ENCODE measurements at places on chromosomes 2 and 18.
A peak's percentile ranks its signal among the peaks of the same experiment; 100 is the strongest.

GRCh38 chr18:33576999-33577646 is 896 bp upstream of the ASXL3 start:
- H3K36me3 ChIP-seq = no peaks in the 10 kb centered on the region
- no peaks in the 10 kb centered on the region for H3K27me3 ChIP-seq
- H3K27ac ChIP-seq = peak overlapping the region; percentile 93
- H3K4me3 ChIP-seq = peak overlapping the region; percentile 84
- peaks cover 6% of the 10 kb centered on the region for H3K4me1 ChIP-seq
- DNase-seq = no peak

DNA sequence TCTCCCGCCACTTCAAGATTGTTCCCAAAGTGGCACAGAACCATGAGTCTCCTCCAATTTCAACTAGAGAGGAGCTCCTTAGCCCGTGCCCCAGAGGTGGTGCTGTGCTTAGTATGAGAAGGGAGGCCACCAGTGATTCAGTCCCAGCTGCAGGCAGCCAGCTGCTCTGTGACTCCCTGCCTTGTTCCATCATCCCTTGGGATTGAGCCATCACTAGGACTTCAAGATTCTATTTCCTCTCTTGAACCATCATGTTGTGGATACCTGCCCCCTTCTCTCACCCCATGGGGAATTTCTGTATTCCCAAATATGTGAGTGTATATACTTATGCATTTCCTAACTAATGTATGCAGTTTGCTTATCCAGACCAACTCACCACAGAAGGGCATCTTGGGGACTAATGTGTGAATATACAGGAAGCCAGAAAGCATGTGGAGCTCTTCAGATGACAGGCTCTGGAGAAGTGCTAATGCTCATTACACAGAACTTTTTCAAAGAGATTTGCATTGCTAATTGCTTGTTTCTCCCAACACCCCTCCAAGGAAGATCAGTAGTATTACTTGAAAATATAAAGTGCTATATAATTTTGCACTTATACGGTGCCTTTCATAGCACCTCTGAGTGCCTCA is 111.0 kb upstream of the MAP3K20 start:
- H3K36me3 ChIP-seq = no peaks in the 10 kb centered on the region
- peaks cover 29% of the 10 kb centered on the region for H3K4me1 ChIP-seq

- H3K4me3 ChIP-seq = no peak overlapping the region
- H3K36me3 ChIP-seq = no peaks in the 10 kb centered on the region
- H3K4me1 ChIP-seq = no peaks in the 10 kb centered on the region
- no peak overlapping the region for H3K27ac ChIP-seq
Observed at GRCh38 chr18:31429623-31430022, 17.9 kb upstream of the DSG3 start.

- H3K4me3 ChIP-seq = peak overlapping the region; percentile 16
- H3K4me1 ChIP-seq = peaks cover 5% of the 10 kb centered on the region
- DNase-seq = no peak
- H3K27ac ChIP-seq = no peak overlapping the region
- no peaks in the 10 kb centered on the region for H3K36me3 ChIP-seq
Observed at GRCh38 chr2:85066874-85067351, 66.3 kb upstream of the TCF7L1 start.

- H3K36me3 ChIP-seq = no peaks in the 10 kb centered on the region
- H3K4me3 ChIP-seq = no peak overlapping the region
- no peak overlapping the region for H3K27ac ChIP-seq
- H3K27me3 ChIP-seq = no peaks in the 10 kb centered on the region
- no peak for DNase-seq
- H3K4me1 ChIP-seq = no peaks in the 10 kb centered on the region
Observed at GRCh38 chr18:8602040-8602439, 7.2 kb upstream of the RAB12 start.

- no peaks in the 10 kb centered on the region for H3K27me3 ChIP-seq
- no peaks in the 10 kb centered on the region for H3K36me3 ChIP-seq
- H3K27ac ChIP-seq = no peak overlapping the region
- H3K4me3 ChIP-seq = no peak overlapping the region
- no peaks in the 10 kb centered on the region for H3K4me1 ChIP-seq
Observed at GRCh38 chr2:179793238-179793637, 68.2 kb downstream of the ZNF385B start.

GRCh38 chr2:171136024-171136423 is 24.7 kb downstream of the TLK1 start:
- no peaks in the 10 kb centered on the region for H3K27me3 ChIP-seq
- H3K4me3 ChIP-seq = no peak overlapping the region
- no peak for DNase-seq
- no peaks in the 10 kb centered on the region for H3K36me3 ChIP-seq
- H3K4me1 ChIP-seq = peaks cover 39% of the 10 kb centered on the region

GRCh38 chr2:218079943-218080913 is 11.2 kb downstream of the RUFY4 start:
- H3K27ac ChIP-seq = no peak overlapping the region
- no peak overlapping the region for H3K4me3 ChIP-seq
- H3K36me3 ChIP-seq = no peaks in the 10 kb centered on the region

DNA sequence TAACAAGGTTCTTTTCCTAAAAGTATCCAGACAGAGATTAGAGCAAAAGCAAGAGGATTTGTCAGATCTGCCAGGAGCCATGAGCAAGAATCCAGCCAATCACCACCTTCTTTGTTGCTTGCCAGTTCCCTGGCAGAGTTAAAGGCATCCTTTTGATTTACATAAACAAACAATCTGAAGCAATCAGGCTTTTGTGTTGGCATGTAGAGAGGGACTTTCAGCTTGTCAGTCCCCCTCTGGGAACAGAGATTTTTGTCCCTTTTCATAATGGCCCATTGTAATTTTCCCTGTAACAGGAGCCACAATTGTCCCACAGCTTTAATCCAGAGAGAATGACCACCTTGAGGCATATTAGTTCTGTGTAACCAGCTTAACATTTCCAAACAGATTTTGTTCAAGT is at the start of gene ERMN:
TSS of gene ERMN (minus strand) at position 39 of the 400 bp plus-strand sequence. CDS start 182 bp downstream, outside the sequence.
- H3K36me3 ChIP-seq = no peaks in the 10 kb centered on the region
- H3K4me3 ChIP-seq = no peak within 1 kb of the TSS

- no peak overlapping the region for H3K27ac ChIP-seq
- no peak overlapping the region for H3K4me3 ChIP-seq
- H3K27me3 ChIP-seq = no peaks in the 10 kb centered on the region
- no peaks in the 10 kb centered on the region for H3K36me3 ChIP-seq
Observed at GRCh38 chr2:74952575-74952974, 5.9 kb upstream of the POLE4 start.

- H3K36me3 ChIP-seq = no peaks in the 10 kb centered on the region
- no peak overlapping the region for H3K27ac ChIP-seq
- H3K27me3 ChIP-seq = no peaks in the 10 kb centered on the region
- no peak overlapping the region for H3K4me3 ChIP-seq
- H3K4me1 ChIP-seq = peaks cover 10% of the 10 kb centered on the region
Observed at GRCh38 chr2:67865917-67866316, 196.9 kb downstream of the C1D start.

GRCh38 chr18:13107074-13107473 is 111.5 kb upstream of the LDLRAD4 start:
- no peak overlapping the region for H3K27ac ChIP-seq
- no peak overlapping the region for H3K4me3 ChIP-seq
- no peaks in the 10 kb centered on the region for H3K27me3 ChIP-seq
- H3K36me3 ChIP-seq = peaks cover 58% of the 10 kb centered on the region
- DNase-seq = no peak
- H3K4me1 ChIP-seq = no peaks in the 10 kb centered on the region

DNA sequence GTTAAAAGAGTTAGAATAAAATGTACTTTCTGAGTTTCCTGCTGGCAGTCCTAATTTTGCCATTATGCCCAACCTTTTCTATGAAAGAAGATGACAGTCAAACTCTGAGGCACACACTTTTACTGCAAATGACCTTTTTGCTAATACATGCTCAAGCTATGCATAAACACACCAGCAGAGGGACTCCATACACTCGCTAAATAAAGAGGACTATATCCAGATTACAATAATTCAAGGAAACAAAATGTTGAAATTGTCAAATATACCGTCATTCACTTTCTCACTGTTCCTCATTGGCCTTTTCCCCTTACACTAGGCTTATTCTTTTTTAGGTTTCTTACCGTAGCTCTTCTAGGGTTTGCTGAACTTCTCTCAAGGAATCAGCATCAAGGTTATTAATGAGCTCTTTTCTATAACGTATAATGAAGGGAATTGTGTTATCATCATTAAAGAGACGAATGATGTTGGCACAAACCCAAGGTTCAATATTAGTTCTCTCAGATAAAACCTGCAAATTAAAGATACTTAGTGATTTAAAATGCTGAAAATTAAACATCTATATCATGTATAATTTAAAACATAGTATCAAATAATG is 25.7 kb downstream of the SRBD1 start:
- no peaks in the 10 kb centered on the region for H3K4me1 ChIP-seq
- no peaks in the 10 kb centered on the region for H3K27me3 ChIP-seq
- no peaks in the 10 kb centered on the region for H3K36me3 ChIP-seq
- no peak overlapping the region for H3K4me3 ChIP-seq

GRCh38 chr2:18362696-18363095 is 197.8 kb downstream of the RDH14 start:
- H3K4me3 ChIP-seq = no peak overlapping the region
- no peaks in the 10 kb centered on the region for H3K4me1 ChIP-seq
- H3K27me3 ChIP-seq = no peaks in the 10 kb centered on the region
- H3K27ac ChIP-seq = no peak overlapping the region

GRCh38 chr2:142270291-142270690 is 139.5 kb upstream of the LRP1B start:
- no peaks in the 10 kb centered on the region for H3K4me1 ChIP-seq
- no peak overlapping the region for H3K27ac ChIP-seq
- H3K4me3 ChIP-seq = no peak overlapping the region
- H3K36me3 ChIP-seq = no peaks in the 10 kb centered on the region

- H3K36me3 ChIP-seq = no peaks in the 10 kb centered on the region
- no peak overlapping the region for H3K27ac ChIP-seq
- no peaks in the 10 kb centered on the region for H3K27me3 ChIP-seq
Observed at GRCh38 chr2:4369826-4370419, 666.5 kb downstream of the DCDC2C start.

GRCh38 chr2:30684026-30684425 is 123.2 kb downstream of the CAPN13 start:
- no peak overlapping the region for H3K27ac ChIP-seq
- H3K4me1 ChIP-seq = peaks cover under 1% of the 10 kb centered on the region
- DNase-seq = peak; percentile 72

DNA sequence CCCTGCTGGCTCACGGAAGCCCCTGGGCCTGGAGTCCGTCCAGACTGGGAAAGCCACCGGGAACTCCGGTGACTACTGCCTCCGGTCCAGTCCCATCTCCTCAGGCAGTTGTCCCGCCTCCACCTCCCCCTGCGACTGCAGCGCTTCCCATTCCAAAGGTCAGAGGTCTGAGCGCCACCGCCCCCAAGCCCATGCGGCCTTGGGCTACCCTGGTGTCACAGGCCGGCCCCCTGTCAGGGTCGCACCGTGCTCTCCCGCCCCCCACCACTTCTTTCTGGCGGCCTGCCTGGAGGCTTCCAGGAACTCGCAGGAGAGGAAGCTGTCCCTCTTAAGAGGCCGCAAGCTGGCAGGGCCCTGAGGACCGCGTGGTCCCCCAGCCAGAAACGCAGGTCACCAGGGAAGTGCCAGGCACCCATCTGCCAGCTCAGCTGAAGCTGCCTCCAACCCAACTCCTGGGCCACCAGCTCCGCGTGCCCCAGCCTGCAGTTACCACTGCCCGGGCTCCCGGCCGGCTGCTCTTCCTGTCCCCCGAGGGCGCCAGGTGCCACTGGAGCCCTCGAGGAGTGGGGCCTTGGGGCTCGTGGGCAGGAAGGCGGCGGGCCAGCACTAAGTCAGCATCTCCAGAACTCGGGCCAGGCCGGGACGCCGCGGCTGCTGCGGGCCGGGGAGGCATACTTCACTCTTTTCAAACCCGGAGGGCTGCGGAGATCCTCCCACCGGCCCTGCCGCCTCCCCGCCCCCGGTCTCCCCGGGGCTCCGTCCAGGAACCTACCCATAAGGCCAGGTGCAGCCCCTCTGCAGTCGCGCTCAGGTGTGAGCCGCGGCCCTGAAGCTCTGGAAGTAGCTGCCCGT is 83.3 kb upstream of the POMC start:
- peaks cover 25% of the 10 kb centered on the region for H3K4me1 ChIP-seq
- H3K27ac ChIP-seq = peak overlapping the region; percentile 86
- H3K27me3 ChIP-seq = no peaks in the 10 kb centered on the region
- peak overlapping the region; percentile 55 for H3K4me3 ChIP-seq

- no peak overlapping the region for H3K4me3 ChIP-seq
- H3K36me3 ChIP-seq = no peaks in the 10 kb centered on the region
- H3K27me3 ChIP-seq = no peaks in the 10 kb centered on the region
Observed at GRCh38 chr2:226488034-226488433, 311.6 kb downstream of the IRS1 start.

- no peak overlapping the region for H3K27ac ChIP-seq
- no peak overlapping the region for H3K4me3 ChIP-seq
- H3K27me3 ChIP-seq = no peaks in the 10 kb centered on the region
- H3K4me1 ChIP-seq = no peaks in the 10 kb centered on the region
- H3K36me3 ChIP-seq = no peaks in the 10 kb centered on the region
- DNase-seq = no peak
Observed at GRCh38 chr2:2046497-2046896, 284.6 kb downstream of the MYT1L start.

GRCh38 chr18:71136487-71136886 is 847.6 kb downstream of the SOCS6 start:
- no peak overlapping the region for H3K27ac ChIP-seq
- H3K36me3 ChIP-seq = no peaks in the 10 kb centered on the region
- no peak for DNase-seq
- H3K4me3 ChIP-seq = no peak overlapping the region
- H3K27me3 ChIP-seq = no peaks in the 10 kb centered on the region

Data from vagina (tissue), 2 donors.